Activated CD8-positive, alpha-beta memory T cell treated with anti-CD3 and anti-CD28 coated beads, Interleukin-2, amount 10 ng/mL, durations not matched to agents 7 days and 5 days (primary cell): ENCODE measurements at places on chromosomes 1 and 21. TPM values are rescaled to one million over a fixed set of nuclear protein-coding genes. Genes with fewer than 3 reads are reported as not detected.

DNA sequence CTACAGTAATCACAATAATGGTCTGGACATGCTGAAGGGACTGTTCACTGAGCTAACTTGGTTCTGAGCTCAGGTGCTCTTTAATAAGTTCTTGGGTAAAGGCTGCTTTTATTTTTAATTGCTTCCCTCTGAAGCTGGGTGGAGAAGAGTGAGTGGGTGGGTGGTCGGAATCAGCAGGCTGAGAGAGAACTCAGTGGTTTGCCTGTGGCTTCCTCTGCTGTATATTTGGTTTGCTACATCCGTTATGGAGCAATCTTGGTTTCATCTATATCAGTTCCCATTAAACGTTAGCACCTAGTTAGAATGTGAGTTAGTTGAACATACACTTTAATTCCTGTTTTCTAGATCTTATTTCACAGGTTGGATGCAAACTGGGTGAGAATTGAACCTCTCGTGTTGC lies 23.3 kb downstream of the CNIH4 start:
- peak overlapping the region; percentile 35 for H3K4me3 ChIP-seq
- H3K4me1 ChIP-seq = peaks cover 74% of the 10 kb centered on the region
- DNase-seq = peak; percentile 83
- H3K27me3 ChIP-seq = no peaks in the 10 kb centered on the region
- peak overlapping the region; percentile 76 for H3K27ac ChIP-seq
- H3K36me3 ChIP-seq = peaks cover 61% of the 10 kb centered on the region

Gene ARHGEF11
- 6.1 TPM for total RNA-seq

- no peak overlapping the region for H3K27ac ChIP-seq
- H3K4me3 ChIP-seq = no peak overlapping the region
- H3K36me3 ChIP-seq = no peaks in the 10 kb centered on the region
- H3K27me3 ChIP-seq = no peaks in the 10 kb centered on the region
- no peaks in the 10 kb centered on the region for H3K4me1 ChIP-seq
These were observed 1.4 kb upstream of the S100A16 start for GRCh38 chr1:153614189-153614900.

Gene ZBTB37
- total RNA-seq = 13.3 TPM

- peaks cover 7% of the 10 kb centered on the region for H3K27me3 ChIP-seq
- H3K4me3 ChIP-seq = no peak overlapping the region
- peaks cover 3% of the 10 kb centered on the region for H3K36me3 ChIP-seq
- DNase-seq = no peak
- peaks cover 13% of the 10 kb centered on the region for H3K4me1 ChIP-seq
These were observed 14.6 kb upstream of the SLC41A1 start for GRCh38 chr1:205827623-205828022.

DNA sequence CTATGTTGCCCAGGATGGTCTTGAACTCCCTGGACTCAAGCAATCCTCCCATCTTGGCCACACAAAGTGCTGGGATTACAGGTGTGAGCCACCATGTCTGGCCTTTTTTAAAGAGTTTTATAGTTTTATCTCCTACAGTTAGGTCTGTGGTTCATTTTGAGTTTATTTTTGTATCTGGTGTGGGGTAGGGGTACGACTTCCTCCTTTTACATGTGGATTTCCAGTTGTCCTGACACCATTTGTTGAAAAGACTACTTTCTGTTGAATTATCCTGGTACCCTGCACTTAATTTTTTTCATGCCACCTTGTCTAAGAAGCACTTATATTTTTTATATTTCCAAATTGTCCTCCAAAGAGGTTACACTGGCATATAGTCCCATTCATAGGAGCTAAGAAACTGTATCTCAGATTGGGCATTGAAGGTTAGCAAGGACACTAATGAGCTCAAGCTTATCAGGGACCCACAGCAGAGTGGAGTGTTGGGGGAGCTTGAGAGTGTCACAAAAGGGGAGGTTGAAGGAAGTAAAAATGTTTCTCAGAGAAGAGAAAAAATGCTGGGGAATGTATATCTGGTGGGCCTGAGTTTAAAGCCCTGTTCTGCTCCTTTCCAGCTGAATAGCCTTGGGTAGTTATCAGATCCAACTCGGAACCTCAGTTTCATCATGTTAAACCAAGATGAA lies 23.4 kb upstream of the MEF2D start:
- peak overlapping the region; percentile 14 for H3K4me3 ChIP-seq
- no peak for DNase-seq
- H3K27me3 ChIP-seq = no peaks in the 10 kb centered on the region
- peak overlapping the region; percentile 86 for H3K27ac ChIP-seq
- H3K36me3 ChIP-seq = peaks cover 23% of the 10 kb centered on the region
- peaks cover 44% of the 10 kb centered on the region for H3K4me1 ChIP-seq

DNA sequence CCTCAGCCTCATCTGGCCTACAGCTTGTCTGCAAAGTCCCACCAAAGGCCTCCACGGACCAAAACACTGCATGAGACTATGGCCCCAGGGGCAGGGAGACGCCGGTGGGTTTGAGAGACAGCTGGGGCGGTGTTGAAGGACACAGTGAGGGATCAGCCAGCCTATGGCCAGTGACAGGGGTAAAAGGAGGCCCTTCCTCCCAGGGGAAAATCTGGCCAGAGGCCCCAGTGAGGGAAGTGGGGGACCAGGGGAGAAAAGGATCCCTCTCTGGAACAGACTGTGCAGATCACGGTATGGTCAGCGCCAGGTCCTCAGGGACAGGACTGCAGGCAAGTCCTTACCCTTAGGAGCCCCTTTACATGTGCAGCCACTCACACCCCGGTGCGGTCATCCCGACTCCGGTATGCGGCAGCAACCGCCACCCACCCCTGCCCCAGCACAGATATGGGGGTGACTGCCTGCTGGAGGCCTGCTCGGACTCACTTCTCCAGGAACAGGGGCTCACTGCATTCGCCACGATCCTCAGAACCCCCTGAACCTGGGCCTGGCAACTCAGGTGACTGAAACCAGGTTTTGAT lies 1.3 kb downstream of the CERS2 start:
- peaks cover 7% of the 10 kb centered on the region for H3K36me3 ChIP-seq
- peak overlapping the region; percentile 80 for H3K27ac ChIP-seq
- H3K4me1 ChIP-seq = peaks cover 57% of the 10 kb centered on the region
- peak overlapping the region; percentile 88 for H3K4me3 ChIP-seq
- no peaks in the 10 kb centered on the region for H3K27me3 ChIP-seq

DNA sequence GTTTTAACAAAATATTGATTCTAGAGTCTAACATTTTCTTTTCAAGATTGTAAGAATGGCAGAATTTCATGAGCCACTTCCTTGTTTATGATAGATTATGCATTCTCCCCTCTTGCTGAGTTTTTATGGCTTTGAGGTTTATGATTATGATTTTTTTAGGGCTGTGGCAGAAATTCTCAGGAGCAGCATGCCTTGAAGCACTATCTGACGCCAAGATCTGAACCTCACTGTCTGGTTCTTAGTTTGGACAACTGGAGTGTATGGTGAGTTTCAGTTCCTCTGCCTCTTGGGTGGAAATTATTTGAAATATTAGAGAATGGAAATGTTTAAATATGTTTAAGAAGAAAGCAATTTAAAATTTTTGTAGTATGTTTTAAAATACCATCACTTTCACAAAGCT lies 10.2 kb downstream of the USP16 start:
- H3K4me1 ChIP-seq = peaks cover 19% of the 10 kb centered on the region
- no peak for DNase-seq
- no peaks in the 10 kb centered on the region for H3K27me3 ChIP-seq
- no peak overlapping the region for H3K4me3 ChIP-seq
- H3K27ac ChIP-seq = no peak overlapping the region
- H3K36me3 ChIP-seq = peaks cover 48% of the 10 kb centered on the region

Gene IFI44
- total RNA-seq = 367 TPM

Gene LYPD8
- not detected for total RNA-seq

- H3K27ac ChIP-seq = no peak overlapping the region
- H3K27me3 ChIP-seq = peaks cover 13% of the 10 kb centered on the region
- peaks cover 24% of the 10 kb centered on the region for H3K4me1 ChIP-seq
- DNase-seq = no peak
- no peak overlapping the region for H3K4me3 ChIP-seq
These were observed 96.3 kb upstream of the SLC2A1 start for GRCh38 chr1:43054961-43055360.

- H3K4me3 ChIP-seq = no peak overlapping the region
- peaks cover 3% of the 10 kb centered on the region for H3K36me3 ChIP-seq
- H3K27ac ChIP-seq = no peak overlapping the region
These were observed 8.3 kb downstream of the PPFIA4 start for GRCh38 chr1:203034422-203035110.

DNA sequence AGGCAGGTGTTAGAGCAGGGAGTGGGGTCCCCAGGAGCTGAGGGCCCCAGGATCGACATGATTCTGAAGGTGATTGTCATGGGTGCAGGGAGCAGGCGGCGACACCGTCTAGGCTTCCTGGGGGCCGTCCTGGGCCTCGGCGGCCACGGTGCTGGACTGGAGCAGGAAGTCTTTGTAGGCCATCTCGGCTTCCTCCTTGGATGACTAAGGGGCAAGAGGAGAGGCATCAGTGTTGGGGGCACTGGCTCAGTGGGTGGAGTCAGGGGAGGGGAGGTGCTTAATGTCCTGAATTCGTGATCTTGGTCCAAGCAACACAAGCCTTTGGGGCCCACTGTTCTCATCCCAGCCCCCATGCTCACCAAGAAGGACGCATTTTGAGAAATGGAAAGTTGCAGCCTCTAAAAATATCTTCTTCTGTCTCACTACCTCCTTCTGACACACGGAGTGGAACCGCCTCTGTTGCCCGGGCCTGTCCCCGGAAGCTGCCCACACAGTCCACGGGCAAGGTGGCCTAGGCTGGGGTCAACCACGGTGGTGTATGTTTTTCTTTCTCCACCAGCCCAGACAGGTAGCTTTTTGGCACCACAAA lies 8.6 kb upstream of the FCMR start:
- H3K4me3 ChIP-seq = no peak overlapping the region
- H3K36me3 ChIP-seq = no peaks in the 10 kb centered on the region
- peak overlapping the region; percentile 84 for H3K27ac ChIP-seq

GRCh38 chr1:89724369-89725010 lies 91.6 kb downstream of the LRRC8C start:
- H3K27me3 ChIP-seq = no peaks in the 10 kb centered on the region
- peak overlapping the region; percentile 10 for H3K4me3 ChIP-seq
- peak; percentile 87 for DNase-seq
- peaks cover 46% of the 10 kb centered on the region for H3K36me3 ChIP-seq
- H3K4me1 ChIP-seq = peaks cover 93% of the 10 kb centered on the region
- H3K27ac ChIP-seq = peak overlapping the region; percentile 86

GRCh38 chr1:173002891-173003838 lies 47.6 kb downstream of the TNFSF18 start:
- no peak overlapping the region for H3K4me3 ChIP-seq
- no peaks in the 10 kb centered on the region for H3K4me1 ChIP-seq
- no peak for DNase-seq
- H3K27me3 ChIP-seq = no peaks in the 10 kb centered on the region

DNA sequence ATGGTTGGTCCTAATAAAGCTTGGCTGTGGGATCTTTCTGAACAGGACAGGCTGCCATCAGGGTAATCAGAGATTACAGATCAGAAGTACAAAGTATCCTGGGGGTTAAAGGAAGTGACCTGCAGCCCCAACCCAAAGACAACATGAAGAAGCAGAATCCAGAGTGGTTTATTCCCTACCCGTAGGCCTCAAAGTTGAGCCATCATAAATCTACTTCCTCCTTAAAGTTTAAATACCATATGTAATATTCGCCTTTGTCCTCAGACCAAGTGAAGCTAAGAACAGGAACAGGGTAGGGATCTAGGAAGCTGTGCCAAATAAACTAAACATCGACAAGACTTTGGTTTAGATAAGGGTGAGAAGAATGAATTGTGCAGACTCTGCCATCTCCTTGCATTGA lies 15.9 kb upstream of the DHX9 start:
- no peak overlapping the region for H3K4me3 ChIP-seq
- H3K4me1 ChIP-seq = no peaks in the 10 kb centered on the region
- no peaks in the 10 kb centered on the region for H3K27me3 ChIP-seq
- no peaks in the 10 kb centered on the region for H3K36me3 ChIP-seq

Gene ARHGEF10L
- total RNA-seq = not detected

DNA sequence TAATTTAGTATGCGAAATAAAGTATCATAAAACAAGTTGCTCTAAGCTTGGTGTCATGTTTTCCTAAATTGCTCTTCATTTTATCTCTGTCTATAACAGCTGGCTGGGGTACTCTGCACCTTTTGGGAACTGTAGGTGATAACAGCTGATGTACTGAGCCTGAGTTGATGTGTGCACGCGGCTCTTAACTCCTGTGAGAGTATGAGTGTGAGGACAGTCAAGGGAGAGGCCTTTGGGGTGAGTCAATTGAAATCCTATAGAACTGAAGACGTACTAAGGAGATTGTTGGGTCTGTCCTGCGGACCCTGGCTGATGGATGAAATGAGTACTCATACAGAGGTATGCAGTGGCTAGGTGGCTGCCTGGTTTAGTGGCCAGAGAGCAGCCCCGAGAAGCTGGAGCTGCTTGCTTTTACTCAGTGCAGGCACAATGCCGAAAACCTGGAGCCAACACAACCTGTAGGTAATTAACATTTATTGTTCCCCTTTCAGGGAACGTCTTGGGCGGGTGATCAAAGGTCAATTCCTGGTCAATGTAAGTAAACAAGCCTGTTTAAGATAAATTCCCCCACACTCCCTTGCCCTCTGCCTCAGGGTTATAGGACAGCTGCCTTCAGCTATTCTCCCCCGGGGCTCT lies 188.5 kb downstream of the PRDM2 start:
- H3K4me1 ChIP-seq = peaks cover 1% of the 10 kb centered on the region
- no peak overlapping the region for H3K27ac ChIP-seq
- no peaks in the 10 kb centered on the region for H3K36me3 ChIP-seq
- H3K27me3 ChIP-seq = peaks cover 32% of the 10 kb centered on the region
- no peak for DNase-seq
